Activated naive CD8-positive, alpha-beta T cell treated with anti-CD3 and anti-CD28 coated beads for 36 hours (primary cell): ENCODE measurements at places on chromosomes 13 and 19.

GRCh38 chr13:30719525-30719914 is 15.8 kb upstream of the ALOX5AP start:
- no peak for DNase-seq

DNA sequence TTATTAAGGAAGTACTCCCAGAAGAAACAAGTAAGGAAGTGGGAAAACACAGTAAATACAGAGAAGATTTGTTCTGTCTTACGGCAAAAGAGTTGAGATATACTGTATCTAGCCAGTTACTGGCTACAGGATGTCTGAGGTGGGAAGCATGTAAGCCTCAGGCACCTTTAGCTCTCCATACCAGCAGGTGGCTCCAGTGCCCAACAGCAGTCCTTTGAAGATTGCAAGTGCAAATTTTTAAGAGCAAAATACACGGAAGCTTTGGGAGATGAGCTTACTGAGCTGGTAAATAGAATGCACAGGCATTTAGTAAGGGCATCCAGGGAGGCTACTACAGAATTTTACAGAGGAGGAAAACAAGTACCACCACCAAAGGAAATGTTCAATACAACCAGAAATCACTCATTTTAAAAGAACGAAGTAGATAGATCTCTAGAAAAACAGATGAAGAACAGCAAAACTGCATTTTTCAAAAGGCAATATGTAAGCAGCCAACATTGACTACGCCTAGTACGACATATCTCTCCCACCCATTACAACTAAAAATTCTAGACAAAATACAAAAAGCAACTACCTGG is 57.9 kb upstream of the VSTM2B start:
- DNase-seq, result peak; percentile 11

DNA sequence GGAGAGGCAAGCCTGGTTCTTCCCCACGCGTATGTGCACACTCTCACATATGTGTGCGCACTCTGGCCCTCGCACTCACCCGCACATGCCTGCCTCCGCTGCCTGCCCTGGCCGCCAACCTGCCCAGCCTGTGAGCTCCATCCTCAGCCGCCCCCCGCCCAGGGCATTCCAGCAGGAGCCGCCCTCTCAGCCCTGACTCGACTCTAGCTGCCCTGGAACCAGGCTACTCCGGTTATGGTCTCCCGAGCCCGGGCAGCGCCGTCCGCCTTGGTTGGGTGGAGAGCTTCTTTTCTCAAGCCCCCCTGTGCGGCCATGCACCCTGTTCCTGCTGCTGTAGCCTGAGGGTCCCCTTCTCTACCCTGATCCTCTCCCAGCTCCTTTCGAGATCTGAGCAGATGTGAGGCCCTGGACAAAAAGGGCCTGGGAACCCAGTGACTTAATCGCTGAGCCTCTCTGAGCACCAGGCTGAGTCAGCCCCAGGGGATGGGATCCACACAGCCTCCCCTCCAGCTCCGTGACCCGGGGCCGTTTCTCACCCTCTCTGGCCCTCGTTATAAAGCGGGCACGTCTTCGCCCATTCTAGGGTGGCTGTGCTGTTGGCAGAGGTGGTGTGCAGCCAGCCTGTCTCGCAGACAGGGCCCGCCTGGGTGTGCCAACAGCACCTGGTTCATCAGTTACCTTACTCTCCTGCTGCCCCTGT is 191.5 kb downstream of the TEX29 start:
- DNase-seq, result no peak

DNA sequence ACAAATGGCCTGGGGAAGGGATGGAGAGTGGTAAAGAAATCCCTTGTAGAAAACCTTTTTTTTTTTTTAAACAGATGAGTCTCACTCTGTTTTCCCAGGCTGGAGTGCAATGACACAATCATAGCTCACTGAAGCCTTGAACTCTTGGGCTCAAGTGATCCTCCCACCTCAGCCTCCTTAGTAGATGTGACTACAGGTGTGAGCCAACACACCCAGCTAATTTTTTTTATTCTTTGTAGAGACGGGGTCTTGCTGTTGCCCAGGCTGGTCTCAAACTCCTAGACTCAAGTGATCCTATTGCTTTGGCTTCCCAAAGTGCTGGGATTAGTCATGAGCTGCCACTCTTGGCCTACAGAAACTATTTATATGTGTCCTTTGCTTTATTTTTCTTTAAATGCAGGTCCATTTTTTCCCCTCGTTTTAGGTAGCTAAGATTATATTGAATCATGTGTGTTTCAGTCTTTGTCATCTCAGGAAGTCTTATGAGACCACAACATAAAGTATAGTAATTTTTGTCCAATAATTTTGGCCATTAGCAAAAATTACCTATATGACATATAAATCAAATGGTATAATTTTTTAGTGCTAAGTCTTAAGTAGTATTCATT is 10.5 kb downstream of the LPAR6 start:
- DNase-seq, result no peak

DNA sequence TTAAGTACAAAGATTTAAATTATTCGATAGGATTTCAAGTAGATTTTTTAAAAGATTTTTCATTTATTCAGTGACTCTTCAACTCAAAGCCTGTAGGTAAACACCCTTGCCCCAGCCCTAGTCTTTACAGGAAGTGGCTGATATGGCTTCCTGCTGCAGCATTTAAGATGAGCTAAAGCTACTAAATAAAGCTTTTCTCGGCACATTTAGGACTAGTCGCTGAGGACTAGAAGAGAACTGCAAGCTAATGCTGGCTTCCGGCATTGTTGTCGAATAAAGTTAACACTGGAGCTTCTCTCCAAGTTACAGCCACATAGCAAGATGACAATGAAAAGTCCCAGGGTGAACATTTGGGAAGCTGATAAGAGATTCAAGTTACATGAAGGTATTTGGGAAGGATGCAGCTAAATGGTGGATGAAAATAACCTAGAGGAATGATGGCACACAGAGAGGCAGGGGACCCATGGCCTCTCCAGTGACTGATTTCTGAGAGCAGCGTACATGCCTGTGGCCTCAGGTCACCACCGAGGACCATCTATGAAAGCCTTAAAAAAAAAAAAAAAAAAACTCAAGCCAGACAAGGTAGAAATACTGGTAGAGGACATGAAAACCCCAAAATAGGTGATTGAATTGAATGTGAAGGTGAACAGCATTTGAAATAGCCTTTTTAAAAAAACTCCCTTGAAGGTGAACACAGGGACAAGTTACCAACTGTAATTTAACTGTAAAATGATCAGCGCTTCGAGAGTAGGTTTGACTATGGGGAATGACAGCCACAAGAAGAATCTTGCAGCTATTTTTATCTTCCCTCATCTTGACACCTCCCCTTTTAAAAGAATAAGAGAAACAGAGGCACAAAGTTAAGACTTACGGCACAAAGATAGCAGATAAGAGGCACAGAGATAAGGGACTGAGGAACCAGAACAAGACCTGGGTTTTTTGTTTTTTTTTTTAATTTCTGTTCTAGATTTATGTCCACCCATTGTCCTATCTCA is 155.4 kb downstream of the DCT start:
- no peak for DNase-seq
